Stimulated activated CD4-positive, alpha-beta T cell treated with anti-CD3 and anti-CD28 coated beads, Interleukin-15, amount 100 ng/mL, for 24 hours (primary cell): ENCODE measurements at places on chromosomes 3 and 15.

DNA sequence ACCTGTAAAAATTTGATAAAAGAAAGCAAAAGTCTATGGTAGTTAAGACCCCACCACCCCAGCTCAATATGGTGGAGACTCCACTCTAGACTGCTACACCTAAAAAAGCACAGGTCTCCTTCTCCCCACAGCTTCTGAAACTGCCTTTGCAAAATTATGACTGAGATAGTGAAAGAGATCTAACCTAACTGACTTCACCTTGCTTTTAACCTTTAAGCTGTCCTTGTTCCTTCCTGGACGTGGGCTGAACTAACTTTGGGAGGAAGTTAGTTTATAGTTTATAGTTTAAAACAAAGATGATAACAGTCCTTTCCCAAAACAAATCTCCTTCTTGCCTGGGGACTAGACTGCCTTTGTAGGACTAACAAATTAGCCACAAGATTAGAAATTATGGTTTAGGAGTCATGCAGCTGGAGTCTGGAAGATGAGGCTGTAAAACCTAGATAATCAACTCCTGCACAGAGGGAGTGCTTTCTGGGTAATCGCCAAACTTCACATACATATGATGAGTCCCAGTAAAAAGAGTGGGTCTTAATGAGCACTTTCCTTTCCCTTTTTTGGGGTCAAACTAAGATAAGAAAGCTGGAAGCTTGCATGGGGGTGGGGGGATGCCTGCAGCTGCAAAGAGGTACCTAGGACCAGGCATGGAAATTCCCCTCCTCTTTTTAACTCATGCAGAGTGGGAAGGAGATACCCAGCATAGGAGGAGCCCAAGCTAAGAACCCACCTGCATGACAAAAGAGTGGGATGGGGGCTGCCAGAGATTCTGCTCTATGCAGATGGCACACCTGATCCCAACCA is 17.5 kb downstream of the CCR8 start:
- no peak for DNase-seq

GRCh38 chr3:64685331-64685799 is 2.4 kb downstream of the ADAMTS9 start:
- no peak for DNase-seq

DNA sequence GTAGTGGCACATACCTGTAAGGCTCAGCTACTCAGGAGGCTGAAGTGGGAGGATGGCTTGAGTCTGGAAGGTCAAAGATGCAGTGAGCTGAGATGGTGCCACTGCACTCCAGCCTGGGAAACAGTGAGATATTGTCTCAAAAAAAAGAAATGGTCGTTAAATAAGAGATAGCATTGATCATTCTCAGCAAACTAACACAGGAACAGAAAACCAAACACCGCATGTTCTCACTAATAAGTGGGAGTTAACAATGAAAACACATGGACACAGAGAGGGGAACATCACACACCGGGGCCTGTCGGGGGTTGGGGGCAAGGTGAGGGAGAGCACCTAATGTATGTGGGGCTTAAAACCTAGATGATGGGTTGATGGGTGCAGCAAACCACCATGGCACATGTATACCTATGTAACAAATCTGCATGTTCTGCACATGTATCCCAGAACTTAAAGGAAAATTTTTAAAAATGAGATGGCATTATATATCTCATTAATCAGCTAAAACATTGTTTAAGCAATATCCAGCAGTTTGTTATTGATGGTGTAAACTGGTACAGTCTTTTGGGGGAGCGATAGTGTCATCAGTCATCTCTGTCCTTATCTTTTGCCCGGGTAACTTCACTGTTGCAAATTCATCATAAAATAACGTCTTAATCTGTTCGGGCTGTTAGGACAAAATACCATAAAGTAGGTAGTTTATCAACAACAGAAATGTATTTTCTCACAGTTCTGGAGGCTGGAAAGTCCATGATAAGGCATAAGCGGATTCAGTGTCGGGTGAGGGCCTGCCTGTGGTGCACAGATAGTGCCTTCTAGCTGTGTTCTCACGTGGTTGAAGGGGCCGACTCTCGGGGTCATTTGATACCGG is 1.7 kb upstream of the MAN2A2 start:
- no peak for DNase-seq

DNA sequence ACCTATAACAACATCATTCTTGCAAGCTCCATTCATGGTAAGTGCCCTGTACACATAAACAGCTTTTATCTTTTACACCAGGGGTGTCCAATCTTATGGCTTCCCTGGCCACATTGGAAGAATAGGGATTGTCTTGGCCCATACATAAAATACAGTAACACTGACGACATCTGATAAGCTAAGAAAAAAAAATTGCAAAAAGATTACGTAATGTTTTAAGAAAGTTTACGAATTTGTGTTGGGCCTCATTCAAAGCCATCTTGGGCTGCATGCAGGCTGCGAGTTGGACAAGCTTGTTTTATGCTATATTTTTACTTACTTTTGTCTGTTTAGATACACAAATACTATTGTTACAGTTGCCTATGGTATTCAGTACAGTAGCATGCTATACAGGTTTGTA is 31.6 kb downstream of the ZNF654 start:
- DNase-seq = no peak
